ENCODE measurements at places on chromosomes 13 and 19. TPM values are rescaled to one million over a fixed set of nuclear protein-coding genes. Genes with fewer than 3 reads are reported as not detected.

OR4F17 gene
- not detected for total RNA-seq

FCAR gene
- total RNA-seq, result not detected

CERS1 gene
- not detected for total RNA-seq

NOVA2 gene
- 0.19 TPM for total RNA-seq

TNFSF9 gene
- 16.1 TPM for total RNA-seq

ZNF560 gene
- not detected for total RNA-seq

FAM216B gene
- total RNA-seq, result not detected

BCAM gene
- not detected for total RNA-seq

PTH2 gene
- total RNA-seq, result not detected

All from OCI-LY7 (cell line).